ENCODE measurements at places on chromosomes 12 and 14.
A peak's percentile ranks its signal among the peaks of the same experiment; 100 is the strongest.

DNA sequence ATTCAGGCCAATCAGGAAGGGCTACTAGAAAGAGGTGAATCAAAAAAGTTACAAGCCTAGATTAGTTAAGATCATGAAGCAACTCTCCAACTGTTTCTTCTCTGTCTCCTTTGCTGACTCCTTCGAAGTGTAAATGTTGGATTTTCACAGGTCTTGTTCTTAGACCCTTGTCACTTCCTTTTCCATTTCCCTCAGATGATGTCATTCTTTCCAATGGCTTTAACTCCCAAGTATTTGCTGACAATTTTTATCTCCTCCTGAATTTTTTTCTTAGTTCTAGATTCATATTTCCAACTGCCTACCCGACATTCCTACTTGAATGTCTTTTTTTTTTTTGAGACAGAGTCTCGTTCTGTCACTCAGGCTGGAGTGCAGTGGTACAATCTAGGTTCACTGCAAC, 10.8 kb downstream of the GAS2L3 start:
- H3K36me3 ChIP-seq, result no peaks in the 10 kb centered on the region
- DNase-seq, result no peak
- H3K27me3 ChIP-seq, result no peaks in the 10 kb centered on the region
- no peak overlapping the region for H3K27ac ChIP-seq
- no peaks in the 10 kb centered on the region for H3K4me1 ChIP-seq

DNA sequence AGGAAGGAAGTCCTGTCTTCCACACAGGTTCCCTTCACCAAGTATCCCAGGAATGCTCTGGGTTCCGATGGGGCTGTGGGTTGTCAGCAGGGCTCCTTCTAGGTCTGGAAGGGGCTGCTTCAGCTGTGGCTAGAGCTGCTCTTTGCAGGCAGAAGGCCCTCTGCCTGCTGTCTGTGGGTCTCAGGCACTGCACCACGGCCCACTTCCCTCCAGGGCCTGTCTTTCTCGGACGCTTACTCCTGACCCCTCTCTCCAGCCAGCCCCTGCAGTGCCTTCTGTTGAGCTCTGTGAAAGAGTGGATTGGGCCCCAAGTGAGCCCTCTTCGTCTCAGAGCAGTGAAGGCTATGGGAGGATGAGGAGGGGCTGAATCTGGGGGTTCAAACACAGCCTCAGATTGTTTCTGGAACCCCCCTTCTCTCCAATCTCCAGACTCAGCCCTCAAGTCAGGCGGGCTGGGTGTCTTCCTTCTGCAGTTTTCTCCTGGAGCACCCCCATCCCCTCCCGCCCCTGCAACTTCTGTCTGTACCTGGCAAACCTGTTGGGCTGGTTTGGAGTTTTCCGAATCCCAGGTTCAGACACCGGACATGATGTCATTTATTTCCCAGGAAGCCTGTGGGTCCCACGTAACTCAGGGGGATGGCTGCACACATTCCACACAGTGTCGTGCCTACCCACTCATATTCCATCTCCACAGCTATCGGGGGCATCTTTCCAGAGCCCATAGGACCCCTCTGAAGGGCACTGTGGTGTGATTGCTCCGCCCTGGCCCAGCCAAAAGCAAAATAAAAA, 24.9 kb upstream of the SPPL3 start:
- no peak overlapping the region for H3K27ac ChIP-seq
- DNase-seq, result peak; percentile 46
- H3K27me3 ChIP-seq, result no peaks in the 10 kb centered on the region
- H3K36me3 ChIP-seq, result no peaks in the 10 kb centered on the region
- no peak overlapping the region for H3K4me3 ChIP-seq

DNA sequence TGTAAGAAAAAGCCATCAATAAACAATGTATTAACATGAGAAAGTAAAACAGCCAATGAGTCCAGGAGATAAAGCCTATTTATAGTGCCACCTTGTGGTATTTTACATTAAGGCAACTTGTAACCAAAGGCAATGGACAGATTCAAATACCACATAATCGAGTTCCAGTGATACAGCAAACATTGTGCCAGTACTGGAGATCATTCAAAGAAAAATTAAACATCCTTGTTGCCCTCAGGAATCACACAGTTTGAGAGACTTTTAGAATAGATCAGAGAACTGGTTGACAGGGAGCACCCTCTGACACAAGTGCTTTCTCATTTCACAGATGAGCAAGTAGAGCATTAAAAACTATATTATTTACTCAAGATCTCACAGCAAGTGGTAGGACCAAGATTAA, 98.1 kb downstream of the DDHD1 start:
- no peaks in the 10 kb centered on the region for H3K36me3 ChIP-seq
- no peaks in the 10 kb centered on the region for H3K27me3 ChIP-seq
- H3K4me1 ChIP-seq, result no peaks in the 10 kb centered on the region
- H3K27ac ChIP-seq, result no peak overlapping the region
- DNase-seq, result peak; percentile 56

DNA sequence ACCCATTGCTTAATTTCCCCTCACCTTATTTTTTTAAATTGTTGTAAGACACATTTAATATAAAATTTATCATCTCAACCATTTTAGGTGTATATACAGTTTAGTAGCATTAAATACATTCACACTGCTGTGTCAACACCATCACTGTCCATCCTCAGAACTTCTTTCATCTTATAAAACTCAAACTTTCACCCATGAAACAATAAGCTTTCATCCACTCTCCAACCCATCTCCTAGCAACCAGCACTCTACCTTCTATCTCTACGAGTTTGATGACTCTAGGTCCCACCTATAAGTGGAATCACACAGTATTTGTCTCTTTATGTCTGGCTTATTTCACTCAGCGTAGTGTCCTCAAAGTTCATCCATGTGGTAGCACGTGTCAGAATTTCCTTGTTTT, 75.5 kb downstream of the TBX3 start:
- no peaks in the 10 kb centered on the region for H3K27me3 ChIP-seq
- H3K4me1 ChIP-seq, result no peaks in the 10 kb centered on the region
- no peak overlapping the region for H3K27ac ChIP-seq
- no peak for DNase-seq

DNA sequence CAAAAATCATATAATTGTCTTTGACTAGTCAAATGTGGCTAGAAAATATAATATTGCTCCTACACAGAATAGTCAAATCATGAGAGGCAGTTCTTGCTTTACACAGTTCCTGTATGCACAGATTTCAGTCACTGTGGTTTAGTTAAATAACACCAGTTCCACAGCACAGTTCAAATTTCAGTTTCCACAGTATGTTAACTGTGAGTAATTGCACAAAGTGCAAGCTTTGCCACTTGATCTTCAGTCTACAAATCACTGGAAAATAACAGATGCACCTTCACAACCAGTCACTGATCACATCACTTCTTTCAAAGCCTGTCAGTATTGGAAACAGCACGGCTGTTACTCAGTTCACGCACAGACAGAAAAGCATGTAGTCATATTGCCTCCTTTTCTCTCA, 38.7 kb downstream of the KCNH5 start:
- no peaks in the 10 kb centered on the region for H3K36me3 ChIP-seq
- H3K27me3 ChIP-seq, result no peaks in the 10 kb centered on the region
- H3K4me1 ChIP-seq, result no peaks in the 10 kb centered on the region
- DNase-seq, result no peak
- H3K4me3 ChIP-seq, result no peak overlapping the region

DNA sequence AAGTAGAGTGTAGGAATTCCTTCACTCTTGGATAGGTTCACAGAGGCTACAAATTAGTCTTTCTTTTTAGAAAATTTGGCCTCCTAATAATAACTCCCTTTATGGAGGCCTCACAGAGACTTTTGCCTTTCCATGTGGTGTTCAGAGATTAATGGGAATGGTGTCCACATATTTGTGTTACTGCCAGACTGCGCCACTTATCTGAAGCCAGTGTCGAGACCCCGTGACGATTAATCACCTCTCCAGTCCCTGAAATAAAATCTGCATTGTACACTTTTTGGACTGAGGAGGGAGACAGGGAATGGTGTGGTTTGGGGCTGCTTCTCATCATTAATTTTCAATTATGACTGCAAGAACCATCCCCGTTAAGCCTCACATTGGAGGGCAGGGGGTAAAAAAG, 980.5 kb downstream of the FLRT2 start:
- H3K4me3 ChIP-seq, result no peak overlapping the region
- no peaks in the 10 kb centered on the region for H3K27me3 ChIP-seq
- no peak for DNase-seq
- H3K36me3 ChIP-seq, result no peaks in the 10 kb centered on the region

DNA sequence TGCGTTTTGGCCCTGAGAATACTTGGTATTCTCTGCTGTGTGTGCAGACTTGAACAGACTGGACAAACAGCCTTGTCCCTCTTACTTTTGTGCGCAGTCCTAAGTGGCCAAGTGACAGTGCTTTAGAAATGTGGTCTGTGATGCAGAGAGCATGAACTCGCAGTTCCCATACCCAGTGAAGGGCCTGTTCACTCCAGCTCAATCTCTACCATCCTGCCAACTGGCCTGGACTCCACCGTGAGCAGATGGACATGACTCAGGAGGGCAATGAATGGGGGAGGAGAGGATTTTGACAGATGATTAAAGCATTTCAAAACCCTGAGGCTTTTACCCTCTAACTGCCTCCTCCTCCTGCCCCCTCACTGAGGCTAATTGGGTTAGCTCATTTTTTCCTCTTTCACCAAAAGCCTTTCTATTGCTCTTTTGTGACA, 62.5 kb upstream of the PYGL start:
- no peak overlapping the region for H3K27ac ChIP-seq
- H3K4me1 ChIP-seq, result no peaks in the 10 kb centered on the region
- DNase-seq, result no peak
- H3K27me3 ChIP-seq, result no peaks in the 10 kb centered on the region
- no peak overlapping the region for H3K4me3 ChIP-seq

DNA sequence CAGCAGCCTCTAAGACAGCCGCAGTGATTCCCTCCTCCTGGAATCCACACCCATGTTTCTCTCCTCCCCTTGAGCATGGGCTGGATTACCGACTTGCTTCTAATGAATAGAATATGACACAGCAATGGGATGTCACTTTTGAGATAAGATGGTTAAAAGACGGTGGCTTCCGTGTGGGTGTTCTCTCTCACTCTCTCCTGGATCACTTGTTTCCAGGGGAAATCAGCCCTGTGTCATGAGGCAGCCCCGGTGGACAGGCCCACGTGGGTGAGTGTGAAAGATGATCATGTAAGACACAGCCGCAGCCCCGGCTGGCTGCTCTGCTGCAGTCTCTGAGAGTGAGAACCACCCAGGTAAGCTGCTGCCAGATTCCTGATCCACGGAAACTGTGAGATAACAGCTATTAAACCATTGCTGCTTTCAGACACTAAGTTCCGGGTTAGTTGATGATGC, 10.7 kb downstream of the MOAP1 start:
- H3K27ac ChIP-seq, result no peak overlapping the region
- no peaks in the 10 kb centered on the region for H3K4me1 ChIP-seq
- H3K36me3 ChIP-seq, result no peaks in the 10 kb centered on the region
- H3K4me3 ChIP-seq, result no peak overlapping the region
- H3K27me3 ChIP-seq, result no peaks in the 10 kb centered on the region

GRCh38 chr14:89862856-89863255, 91.7 kb downstream of the EFCAB11 start:
- H3K27me3 ChIP-seq, result no peaks in the 10 kb centered on the region
- H3K4me1 ChIP-seq, result no peaks in the 10 kb centered on the region
- no peak overlapping the region for H3K27ac ChIP-seq
- no peaks in the 10 kb centered on the region for H3K36me3 ChIP-seq

- no peak for DNase-seq
- no peak overlapping the region for H3K4me3 ChIP-seq
- no peaks in the 10 kb centered on the region for H3K27me3 ChIP-seq
- H3K36me3 ChIP-seq, result no peaks in the 10 kb centered on the region
- peak overlapping the region; percentile 55 for H3K27ac ChIP-seq
Observed at GRCh38 chr12:11793921-11794710, 144.6 kb downstream of the ETV6 start.

Data from small intestine (tissue), 16 donors.